NCI-H526 (cell line): ENCODE measurements at places on chromosomes 11 and 22.
A peak's percentile ranks its signal among the peaks of the same experiment; 100 is the strongest.

DNA sequence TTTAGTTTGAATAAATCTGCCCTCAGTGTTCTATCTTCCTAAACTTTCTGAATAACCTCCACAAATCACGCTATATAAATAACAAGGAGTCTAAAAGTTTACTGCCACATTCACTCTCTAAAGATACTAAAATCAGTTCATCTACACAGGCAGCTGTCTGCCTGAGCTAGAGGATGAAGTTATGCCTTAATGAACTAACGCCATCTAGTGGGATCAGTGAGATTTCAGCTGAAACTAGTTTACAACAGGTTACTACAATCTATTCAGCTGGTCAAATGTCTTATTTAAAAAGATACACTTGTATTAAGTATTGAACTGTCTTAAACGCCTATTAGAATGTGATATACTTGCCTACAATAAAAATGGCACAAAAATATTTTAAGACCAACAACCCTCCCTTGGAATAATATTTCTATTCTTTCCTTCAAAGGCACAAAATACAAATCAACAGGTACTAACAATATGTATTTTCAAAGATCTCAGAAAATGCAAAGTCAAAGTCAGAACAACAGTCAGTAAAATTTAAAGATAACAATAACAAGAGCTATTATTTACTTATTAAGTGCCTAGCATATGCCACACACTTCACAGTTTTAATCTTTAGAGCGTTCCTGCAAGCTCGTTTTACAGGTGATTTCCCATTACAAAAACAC, 84.1 kb downstream of the LARGE2 start:
- peak; percentile 84 for DNase-seq

DNA sequence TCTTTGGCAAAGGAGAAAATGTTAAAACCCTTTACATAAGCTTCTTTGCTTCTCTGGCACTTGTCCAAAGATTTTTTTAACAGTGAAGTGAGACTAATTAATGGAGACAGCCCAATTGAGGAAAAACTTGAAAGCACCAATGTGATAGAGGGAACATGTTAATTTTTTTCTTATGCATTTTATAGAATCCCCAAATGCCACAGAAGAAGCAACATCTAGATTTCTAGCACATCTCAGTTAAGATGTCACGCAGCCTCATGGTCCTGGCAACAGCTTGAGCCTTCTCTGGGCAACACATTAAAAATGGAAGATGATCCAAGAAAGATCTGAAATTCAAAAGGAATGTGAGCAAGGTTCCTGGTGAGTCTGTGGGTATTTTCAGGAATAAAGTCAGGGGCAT, 48.5 kb downstream of the PACSIN2 start:
- DNase-seq, result no peak

- no peak for DNase-seq
Observed at GRCh38 chr22:35102663-35103062, 36.7 kb downstream of the ISX start.

DNA sequence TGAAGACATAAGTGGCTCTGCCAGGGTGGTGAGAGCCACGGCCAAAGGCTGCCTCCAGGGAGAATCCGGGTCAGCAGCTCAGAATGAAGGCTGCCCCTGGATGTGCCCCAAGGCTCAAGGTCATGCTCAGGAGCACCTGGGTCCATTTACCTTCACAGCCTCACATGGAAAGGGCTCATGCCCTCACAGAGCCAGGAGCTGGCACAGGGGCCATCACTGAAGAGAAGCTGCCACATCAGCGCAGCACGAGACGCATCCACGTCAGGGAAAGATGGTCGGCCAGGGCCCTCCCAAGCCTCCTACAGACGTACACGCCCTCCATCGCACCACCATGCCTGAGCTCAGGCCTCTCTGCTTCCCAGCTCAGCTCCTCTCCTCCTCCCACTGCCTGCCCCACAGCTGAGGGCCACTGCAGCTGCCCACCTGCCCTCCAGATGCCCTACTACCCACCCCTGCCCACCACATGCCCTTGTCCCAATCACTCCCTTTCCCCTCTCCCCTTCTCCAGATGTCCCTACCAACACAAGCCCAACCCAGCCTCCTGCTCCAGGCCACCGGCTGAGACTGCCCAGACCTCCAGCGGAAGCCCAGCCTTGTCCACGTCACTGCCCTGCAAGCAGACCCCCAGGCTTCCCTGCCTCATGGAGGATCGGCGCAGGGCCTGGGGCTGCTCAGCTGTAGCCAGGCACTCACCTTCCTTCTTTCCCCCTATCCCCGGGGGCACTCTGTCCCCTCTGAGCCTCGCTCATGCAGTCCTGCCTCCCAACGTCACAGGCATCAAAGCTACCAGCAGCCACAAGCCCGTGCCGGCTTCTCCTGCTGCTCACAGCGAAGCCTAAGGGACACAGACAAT, 144.1 kb downstream of the SHANK2 start:
- DNase-seq, result no peak
